ENCODE measurements at places on chromosomes 12 and 14.

- no peak for DNase-seq
Observed at GRCh38 chr14:30519961-30520360, 39.0 kb upstream of the G2E3 start.

DNA sequence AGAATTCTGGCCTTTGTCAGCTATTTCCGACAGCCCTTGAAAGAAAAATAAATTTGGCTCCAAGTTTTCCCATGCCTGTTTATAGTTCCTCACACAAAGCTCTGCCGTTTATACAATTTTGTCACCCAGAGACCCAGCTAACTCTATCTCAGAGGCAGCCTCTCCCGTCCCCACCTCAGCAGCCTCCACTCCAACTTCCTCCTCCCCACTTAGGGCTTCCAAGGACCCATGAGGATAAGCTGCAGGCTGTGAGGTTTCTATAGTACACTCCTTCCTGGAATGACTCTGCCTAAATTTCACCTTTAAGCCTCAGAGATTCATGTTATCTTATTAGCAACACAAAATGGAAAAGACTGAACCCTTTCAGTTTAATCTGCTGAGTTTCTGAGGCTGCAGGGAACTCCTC lies 71.8 kb downstream of the TTC9 start:
- DNase-seq, result no peak

DNA sequence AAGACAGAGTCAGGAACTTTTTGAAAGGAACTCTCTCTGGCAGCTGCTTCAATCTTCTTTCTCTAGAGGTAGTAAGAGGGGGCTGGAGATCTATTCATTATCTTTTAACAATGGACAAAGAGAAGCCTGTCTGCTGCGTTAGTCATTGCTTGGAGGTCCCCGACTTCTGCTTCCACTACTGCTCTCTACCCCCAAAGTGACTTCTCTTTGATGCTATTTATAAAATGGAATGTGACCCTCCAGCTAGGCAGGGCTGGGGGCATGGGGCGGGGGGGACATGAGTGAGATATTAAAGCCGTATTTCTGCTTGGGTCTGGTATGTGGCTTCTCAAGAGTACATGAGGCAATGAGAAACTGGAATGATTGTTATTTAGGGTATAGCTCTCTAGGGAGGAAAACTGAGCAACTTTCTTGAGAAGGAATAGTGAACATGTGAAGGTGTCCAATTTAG lies 41.4 kb upstream of the NUDT4 start:
- DNase-seq, result peak; percentile 6

DNA sequence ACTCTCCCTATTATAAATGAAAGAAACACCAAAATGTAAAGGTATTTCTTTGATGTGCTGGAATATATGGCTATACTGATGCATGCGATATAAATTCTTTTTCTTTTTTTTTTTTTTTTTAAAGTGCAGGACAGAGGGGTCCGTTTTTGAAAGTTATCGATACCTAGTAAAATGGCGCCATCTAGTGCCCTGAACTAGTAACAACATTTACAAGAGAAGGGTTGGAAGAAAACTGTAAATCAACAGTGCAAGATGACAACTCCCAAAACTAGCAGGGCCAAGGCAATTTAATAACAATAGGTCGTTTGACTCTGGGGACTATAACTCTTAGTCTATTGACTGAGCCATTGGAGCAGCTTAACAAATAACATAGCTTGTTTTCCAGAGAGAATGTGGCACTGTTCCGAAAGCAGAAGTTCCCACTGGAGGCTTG lies 137.7 kb downstream of the SPTSSA start:
- DNase-seq, result peak; percentile 53

DNA sequence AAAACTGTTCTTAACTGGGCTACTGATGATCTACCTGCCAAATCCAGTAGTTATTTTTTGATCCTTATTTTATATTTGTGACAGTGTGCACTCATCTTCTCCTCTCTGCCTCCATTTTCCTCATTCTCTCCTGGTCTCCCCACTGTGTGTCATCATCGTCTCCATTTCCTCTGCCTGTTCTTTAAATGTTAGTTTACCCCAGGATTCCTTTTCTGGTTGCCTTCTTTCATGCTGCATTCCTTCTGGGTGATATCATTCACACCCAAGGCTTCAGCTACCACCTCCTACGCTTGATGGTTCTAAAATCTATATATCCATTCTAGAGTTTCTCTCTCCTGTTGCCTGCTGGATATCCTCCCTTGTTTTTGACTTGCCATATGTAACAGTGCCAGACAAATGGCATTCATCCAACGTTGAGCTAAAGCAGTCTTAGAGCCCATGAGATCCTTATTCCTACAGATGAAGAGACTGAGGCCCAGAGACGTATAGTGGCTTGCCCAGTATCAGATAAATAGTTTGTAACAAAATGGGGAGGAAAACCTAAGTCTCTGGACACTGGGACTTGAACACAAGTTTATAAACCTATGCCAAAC lies 109.5 kb downstream of the DIP2B start:
- peak; percentile 28 for DNase-seq
